ENCODE measurements at places on chromosomes 12 and 14. TPM values are rescaled to one million over a fixed set of nuclear protein-coding genes. Genes with fewer than 3 reads are reported as not detected.

Gene GSC
- not detected for total RNA-seq

Gene TROAP
- total RNA-seq = 19.6 TPM

Gene RNU6-8
- not detected for total RNA-seq

Gene SYNDIG1L
- not detected for total RNA-seq

Gene IPO8
- total RNA-seq = 57.8 TPM

Gene MAP1LC3B2
- 1.7 TPM for total RNA-seq

Gene CIROP
- not detected for total RNA-seq

Gene NINJ2
- total RNA-seq = 0.66 TPM

Gene TOX4
- total RNA-seq = 45.6 TPM

Gene PIWIL1
- not detected for total RNA-seq

Gene FAM177A1
- total RNA-seq = 54.3 TPM

Gene SMCO2
- 0.13 TPM for total RNA-seq

Gene CEBPE
- not detected for total RNA-seq

Gene KLRC3
- not detected for total RNA-seq

Gene DIO3
- total RNA-seq = not detected

Gene FLRT2
- 55.9 TPM for total RNA-seq

Gene HAL
- total RNA-seq = 0.11 TPM

Gene SYNE2
- 24.9 TPM for total RNA-seq

Gene MYL6B
- total RNA-seq = 81.1 TPM

Gene CMKLR1
- 0.13 TPM for total RNA-seq

All from pulmonary artery endothelial cell (primary cell).